Breast epithelium (tissue), 4 donors: ENCODE measurements at places on chromosomes 7 and 10.

DNA sequence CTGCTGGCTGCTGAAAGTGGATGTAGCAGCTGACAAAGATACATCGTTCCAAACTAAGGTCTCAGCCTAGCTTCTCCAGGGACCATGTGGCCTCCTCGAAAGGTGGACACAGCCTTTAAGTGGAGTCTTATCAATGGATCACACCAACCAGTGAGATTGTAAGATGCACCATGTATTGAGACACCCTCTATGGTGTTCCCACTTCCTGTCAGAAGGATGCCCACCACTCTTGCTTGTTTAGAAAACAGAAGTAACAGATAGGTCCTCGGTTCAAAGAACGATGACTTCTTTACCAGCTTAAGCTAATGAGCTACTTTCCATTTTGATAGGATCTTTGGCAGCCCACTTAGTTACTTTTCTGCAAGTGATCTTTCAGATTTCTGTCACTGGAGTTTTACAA lies 34.3 kb downstream of the SLC25A13 start:
- H3K4me1 ChIP-seq = no peaks in the 10 kb centered on the region
- H3K27ac ChIP-seq = no peak overlapping the region
- no peaks in the 10 kb centered on the region for H3K36me3 ChIP-seq
- DNase-seq = no peak

- no peak overlapping the region for H3K27ac ChIP-seq
- H3K4me3 ChIP-seq = no peak overlapping the region
- no peak for DNase-seq
- no peaks in the 10 kb centered on the region for H3K4me1 ChIP-seq
Observed at GRCh38 chr7:132654150-132654549, 77.9 kb upstream of the PLXNA4 start.

DNA sequence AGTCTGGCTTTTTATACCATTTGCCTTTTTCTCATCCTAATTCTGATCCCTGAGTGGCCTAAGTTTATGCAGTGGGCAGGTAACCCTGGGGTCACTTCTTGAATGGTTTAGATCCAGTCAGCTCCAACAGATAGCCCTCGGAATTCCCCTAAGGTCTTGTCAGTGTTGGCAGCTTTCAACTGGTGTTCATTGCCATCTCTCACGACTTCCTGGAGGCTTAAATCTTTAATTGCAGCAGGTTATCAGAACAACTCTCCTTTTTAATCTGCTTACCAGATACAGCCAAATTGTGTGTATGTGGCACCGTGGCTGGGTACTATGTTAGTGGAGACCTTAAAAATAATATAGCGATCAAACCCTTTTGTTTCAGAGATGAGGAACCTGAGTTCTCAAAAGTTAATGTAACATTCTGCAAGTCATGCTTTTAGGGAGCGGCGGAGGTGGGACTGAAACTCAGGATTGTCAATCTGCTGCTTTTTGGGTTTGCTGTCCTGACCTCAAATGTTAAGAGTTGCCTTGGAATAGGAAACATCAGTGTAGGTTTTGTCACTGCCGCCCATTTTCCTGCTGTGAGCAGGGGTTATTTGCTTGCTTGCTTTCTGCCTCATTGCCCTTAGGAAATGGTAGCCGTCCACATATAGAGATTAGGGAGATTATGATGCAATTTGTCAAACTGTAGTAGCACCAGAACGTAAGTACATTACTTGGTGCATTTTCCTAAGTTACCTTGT lies 818 bp downstream of the DLD start:
- H3K4me1 ChIP-seq = no peaks in the 10 kb centered on the region
- no peaks in the 10 kb centered on the region for H3K36me3 ChIP-seq
- peak overlapping the region; percentile 95 for H3K27ac ChIP-seq
- H3K4me3 ChIP-seq = peak overlapping the region; percentile 80

GRCh38 chr7:150398965-150399320 lies 19.8 kb downstream of the ZNF775 start:
- H3K36me3 ChIP-seq = no peaks in the 10 kb centered on the region
- H3K4me3 ChIP-seq = no peak overlapping the region
- no peaks in the 10 kb centered on the region for H3K27me3 ChIP-seq
- H3K4me1 ChIP-seq = no peaks in the 10 kb centered on the region
- H3K27ac ChIP-seq = no peak overlapping the region
- no peak for DNase-seq

DNA sequence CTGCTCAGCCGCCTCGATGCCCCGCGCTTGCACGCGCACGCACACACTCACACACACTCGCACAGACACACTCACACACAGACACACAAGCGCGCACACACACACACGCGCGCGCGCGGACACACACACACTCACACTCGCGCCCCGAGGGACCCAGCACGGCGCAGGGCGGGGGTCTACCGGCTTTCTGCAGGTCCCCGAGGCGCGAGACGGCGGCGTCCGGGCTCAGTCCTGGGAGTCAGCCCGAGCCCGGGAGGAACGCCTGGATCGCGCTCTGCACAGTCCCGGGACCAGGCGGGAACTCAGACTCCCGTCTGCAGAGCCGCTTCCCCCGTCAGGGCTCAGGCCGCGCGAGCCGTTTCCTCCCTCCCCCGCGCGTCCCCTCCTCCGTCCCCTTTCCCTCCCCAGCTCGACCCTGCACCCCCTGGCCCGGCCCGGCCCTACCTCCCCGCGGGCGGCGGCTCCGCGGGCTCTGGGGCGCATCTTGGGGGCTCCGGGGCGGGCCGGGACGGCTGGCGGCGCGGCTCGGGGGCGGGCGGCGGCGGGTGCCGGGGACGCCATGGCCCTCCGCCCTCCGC lies 464 bp downstream of the DENND2A start:
- peak overlapping the region; percentile 93 for H3K27ac ChIP-seq
- peaks cover 10% of the 10 kb centered on the region for H3K27me3 ChIP-seq
- no peaks in the 10 kb centered on the region for H3K36me3 ChIP-seq
- no peak for DNase-seq

GRCh38 chr10:110793886-110794285 lies 77.8 kb upstream of the PDCD4 start:
- no peaks in the 10 kb centered on the region for H3K36me3 ChIP-seq
- H3K4me3 ChIP-seq = no peak overlapping the region
- DNase-seq = no peak
- H3K4me1 ChIP-seq = peaks cover 3% of the 10 kb centered on the region
- H3K27me3 ChIP-seq = no peaks in the 10 kb centered on the region
- H3K27ac ChIP-seq = peak overlapping the region; percentile 31
